ENCODE measurements at places on chromosomes 1 and 21.
A peak's percentile ranks its signal among the peaks of the same experiment; 100 is the strongest.

DNA sequence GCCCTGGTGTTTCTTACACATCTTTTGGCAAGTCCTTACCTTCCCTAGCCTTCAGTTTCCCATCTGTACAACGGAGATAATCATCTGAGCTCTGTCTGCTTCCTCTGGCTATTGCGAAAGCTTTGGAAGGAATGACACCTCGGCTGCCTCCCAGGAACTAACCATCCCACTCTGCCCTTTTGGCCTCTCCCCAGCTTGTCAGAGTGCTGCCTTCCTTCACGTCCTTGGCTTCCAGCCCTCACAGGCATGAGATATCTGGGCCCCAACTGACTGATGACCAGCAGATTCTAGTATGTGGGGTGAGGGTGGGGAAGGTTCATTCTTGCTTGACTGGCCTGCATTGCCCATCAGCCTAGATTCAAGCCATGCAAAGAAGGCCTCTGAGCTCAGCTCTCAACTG is 253.1 kb upstream of the FGGY start:
- DNase-seq: no peak

GRCh38 chr1:156430866-156431265 is 61.9 kb downstream of the RHBG start:
- DNase-seq: no peak

DNA sequence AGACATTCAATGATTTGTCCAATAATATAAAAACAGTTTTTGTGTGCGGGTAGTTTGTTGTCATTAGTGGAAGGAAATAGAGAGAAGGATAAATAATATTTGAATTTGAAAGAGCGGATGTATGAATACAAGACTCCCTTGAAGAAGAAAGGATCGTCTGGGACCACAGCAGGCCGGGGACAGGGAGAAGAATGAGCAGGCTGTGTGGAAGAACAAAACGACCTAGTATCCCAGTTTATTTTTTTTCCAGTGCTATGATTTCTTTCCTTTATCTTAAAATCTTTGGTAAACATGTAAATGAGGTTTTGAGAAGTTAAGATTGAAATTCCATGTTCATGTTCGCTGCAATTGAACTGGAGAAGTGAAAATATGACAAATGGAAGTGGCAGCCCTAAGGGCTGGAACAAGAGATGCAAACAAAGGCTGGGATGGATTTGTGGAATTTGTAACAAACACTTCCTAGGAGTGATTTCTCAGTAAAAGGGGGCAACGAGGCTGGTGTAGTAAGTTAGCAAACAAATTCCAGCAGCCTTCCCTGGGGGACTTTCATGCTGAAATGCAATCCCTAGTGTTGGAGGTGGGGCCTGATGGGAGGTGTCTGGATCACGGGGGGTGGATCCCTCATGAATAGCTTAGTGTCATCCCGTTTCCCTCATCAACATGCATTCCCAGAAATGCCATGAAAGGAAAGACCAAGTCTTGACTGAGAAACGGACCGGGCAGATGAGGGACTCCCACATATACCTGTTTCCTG is 10.2 kb upstream of the IFI16 start:
- no peak for DNase-seq

GRCh38 chr1:67323087-67323486 is 15.4 kb downstream of the IL12RB2 start:
- no peak for DNase-seq

- no peak for DNase-seq
These were observed 154.8 kb upstream of the RAB4A start for GRCh38 chr1:229116114-229116513.

DNA sequence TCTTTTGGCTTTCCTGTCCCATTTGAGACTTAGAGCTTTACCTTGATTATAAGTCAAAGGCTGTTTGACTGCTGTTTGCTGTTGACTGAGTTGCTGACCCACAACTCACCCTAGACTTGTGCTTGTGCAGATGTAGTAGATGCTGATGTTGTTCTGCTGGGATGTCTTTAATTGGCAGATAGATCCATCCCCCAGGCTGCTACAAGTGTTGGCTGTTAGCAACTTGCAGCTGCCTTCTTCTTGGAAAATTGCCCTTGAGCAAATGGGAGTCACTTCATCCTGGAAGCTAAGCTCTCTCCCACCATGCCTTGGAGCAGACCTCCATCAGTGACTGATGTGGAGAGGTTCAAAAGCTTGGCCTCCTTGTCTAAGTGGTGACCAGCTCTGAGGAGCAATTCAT is 139.3 kb upstream of the KIAA0040 start:
- DNase-seq: no peak

DNA sequence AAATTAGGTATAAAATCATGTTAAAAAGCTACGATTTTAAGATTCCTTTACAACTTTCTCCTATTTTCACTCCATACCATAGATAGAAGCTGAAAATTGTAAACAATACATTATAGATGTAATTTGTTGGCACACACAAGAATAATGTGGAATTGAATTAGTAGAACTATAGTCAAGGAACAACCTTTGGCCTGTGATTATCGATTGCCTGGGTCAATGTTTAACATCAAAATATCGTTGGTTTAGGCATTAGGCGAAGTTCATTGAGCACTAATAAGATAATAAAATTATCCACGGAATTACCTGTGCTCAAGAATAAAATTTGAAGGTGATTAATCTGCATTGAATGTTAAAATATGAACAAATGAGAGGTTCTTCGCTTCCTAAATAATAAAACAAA is 455.1 kb upstream of the ZP4 start:
- no peak for DNase-seq

- no peak for DNase-seq
These were observed 57.4 kb downstream of the SAMSN1 start for GRCh38 chr21:14488672-14489204.

GRCh38 chr1:151372058-151372934 is at the start of gene SELENBP1:
SELENBP1 (minus strand) TSS chr1:151372705; CDS start chr1:151372641, 64 bp downstream.
- DNase-seq: no peak

GRCh38 chr1:22711591-22712501 is 1.2 kb downstream of the EPHB2 start:
- no peak for DNase-seq

GRCh38 chr1:177211231-177211630 is 40.5 kb downstream of the BRINP2 start:
- no peak for DNase-seq

DNA sequence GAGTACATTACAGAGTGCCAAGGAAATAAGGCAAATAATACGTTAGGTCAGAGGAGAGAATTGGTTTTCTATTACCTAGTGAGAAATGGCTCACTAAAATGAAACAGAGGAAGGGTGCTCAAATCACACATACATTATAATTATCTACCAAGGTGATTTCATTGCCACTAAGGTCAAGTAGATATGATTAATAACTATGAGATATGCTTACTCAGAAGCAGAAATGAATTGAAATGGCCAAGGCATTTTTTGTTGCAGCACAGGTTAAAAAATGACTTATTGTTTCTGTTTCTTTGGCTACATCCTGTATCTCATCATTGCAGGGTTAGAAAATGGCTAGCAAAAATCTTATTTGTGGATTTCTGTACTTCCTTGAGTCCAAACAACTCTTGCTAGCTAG is 154.5 kb upstream of the GORAB start:
- DNase-seq: no peak

DNA sequence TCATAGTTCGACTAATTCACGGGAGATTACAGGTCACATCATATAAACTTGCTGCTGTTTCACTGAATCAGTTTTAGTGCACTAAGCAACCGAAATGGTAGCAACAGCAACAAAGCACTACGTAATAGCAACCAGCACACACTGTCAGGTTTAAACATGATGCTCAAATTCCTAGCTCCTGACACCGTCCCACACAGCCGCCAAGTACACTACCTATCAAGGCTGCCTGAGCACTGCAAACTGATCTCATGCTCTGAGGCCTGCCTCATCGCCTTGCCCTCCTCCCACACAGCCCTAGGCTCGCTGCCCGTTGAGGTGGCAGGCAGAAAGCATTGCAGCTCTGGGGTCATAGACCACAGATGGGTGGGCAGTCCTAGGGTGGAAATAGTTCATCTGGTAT is 12.4 kb downstream of the LAMC2 start:
- DNase-seq: no peak

- DNase-seq: no peak
These were observed 2.5 kb upstream of the HLX start for GRCh38 chr1:220876511-220877376.

DNA sequence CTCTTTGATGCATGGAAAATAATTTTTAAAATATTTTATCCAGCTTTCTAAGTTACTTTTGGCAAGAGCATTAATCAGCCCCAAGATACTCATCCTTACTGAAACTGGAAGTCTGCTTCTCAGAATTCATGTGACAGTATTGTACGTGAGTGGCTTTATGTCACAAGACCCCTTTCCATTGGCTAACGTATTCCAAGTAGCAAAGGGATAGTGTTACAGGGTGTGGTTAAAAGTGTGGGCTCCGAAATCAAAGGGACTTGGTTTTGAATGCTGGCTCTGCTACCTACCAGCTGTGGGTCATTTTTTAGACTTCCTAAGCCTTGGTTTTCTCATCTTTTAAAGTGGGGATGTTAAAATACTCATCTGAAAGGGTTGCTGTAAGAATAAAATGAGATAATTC is 91.7 kb downstream of the RHOU start:
- DNase-seq: no peak

- peak; percentile 7 for DNase-seq
These were observed 735 bp downstream of the TTC13 start for GRCh38 chr1:230977761-230978490.

GRCh38 chr1:145758116-145758515 is 38.8 kb downstream of the CD160 start:
- DNase-seq: no peak

GRCh38 chr1:167137332-167137781 is 43.5 kb downstream of the STYXL2 start:
- no peak for DNase-seq
